AG04449 (cell line): ENCODE measurements at places on chromosomes 3 and 15.

DNA sequence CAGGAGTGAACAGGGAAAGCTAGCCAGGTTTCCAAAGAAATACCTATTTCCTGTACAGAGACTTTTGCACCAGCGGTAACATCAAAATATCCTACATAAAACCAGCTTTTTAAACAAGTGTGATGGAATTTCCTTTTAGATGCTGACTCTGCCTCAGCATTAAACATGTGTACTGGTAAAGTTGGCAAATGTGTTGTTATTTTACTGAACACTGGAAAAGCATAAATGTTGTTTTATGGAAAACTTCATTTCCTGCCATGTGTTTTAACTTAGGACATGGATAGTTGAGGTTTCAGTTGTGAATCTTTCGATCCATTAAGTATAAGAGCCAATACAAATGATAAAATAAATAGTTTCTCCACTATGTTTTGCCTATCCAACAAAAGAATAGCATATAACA, 15.7 kb downstream of the OXNAD1 start:
- DNase-seq: no peak

GRCh38 chr3:187914231-187914630, 169.0 kb upstream of the BCL6 start:
- DNase-seq: no peak

DNA sequence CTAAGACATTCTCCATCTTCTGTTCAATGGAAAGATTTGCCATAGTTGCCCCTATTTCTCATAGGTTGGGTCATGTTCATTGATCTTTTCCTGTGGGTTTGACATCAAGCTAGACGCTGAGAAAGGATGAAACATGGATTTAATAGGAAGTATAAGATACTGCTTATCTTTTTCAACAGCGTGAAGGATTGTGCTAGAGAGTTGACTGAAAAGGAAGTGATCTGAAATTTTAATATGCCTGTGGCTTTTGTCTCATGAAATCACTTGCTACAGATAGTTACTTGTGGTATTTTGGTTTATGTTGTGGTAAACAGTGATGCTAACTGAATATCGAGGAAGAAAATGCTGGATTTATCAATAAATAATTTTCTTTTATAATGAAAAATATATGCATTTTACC, 442.9 kb downstream of the EDEM1 start:
- no peak for DNase-seq

DNA sequence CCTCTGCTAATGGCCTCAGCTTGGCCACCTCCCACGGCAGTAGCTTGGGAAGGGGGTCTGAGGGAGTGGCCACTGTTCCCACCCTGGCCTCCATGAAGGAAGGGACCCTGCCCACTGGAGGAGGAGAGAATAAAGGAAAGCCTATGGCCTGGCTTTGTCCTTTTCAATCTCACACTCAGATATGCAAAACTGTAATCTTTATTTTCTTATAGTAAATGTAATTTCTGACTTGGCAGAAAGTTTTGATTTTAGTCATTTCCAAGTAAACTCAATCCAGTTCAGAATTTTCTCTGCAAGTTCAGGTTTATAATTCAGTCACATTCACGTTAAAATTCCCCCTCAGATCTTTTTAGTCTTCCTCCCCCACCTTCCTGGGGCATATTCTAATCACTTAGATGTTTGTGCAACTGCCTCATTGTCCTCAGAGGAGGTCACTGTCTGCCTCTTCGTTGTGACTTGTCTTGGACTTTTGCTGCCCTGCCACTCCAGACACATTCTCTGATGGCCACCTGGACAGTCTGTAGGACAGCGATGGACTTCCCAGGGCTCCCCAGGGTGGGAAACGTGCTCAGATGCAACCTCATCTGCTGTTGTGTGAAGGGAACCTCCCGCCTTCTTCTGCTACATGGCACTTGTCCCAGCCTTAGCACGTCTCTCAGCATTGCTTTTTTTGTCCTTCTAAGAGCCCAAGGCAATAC, 222.8 kb upstream of the TBL1XR1 start:
- DNase-seq: no peak

GRCh38 chr3:172159962-172160538, 120.7 kb downstream of the FNDC3B start:
- DNase-seq: no peak
